GM06990 (cell line): ENCODE measurements at places on chromosomes 3 and 15.

GRCh38 chr3:132553826-132554225 lies 43.2 kb upstream of the ACKR4 start:
- no peak for DNase-seq

- no peak for DNase-seq
These were observed 47.6 kb downstream of the LARS2 start for GRCh38 chr3:45435961-45436360.

- no peak for DNase-seq
These were observed 218.5 kb downstream of the BBX start for GRCh38 chr3:107740992-107741896.

- no peak for DNase-seq
These were observed 33.5 kb downstream of the NEDD4 start for GRCh38 chr15:55959744-55960447.

- no peak for DNase-seq
These were observed 61.5 kb downstream of the OSBPL10 start for GRCh38 chr3:31919528-31919927.

DNA sequence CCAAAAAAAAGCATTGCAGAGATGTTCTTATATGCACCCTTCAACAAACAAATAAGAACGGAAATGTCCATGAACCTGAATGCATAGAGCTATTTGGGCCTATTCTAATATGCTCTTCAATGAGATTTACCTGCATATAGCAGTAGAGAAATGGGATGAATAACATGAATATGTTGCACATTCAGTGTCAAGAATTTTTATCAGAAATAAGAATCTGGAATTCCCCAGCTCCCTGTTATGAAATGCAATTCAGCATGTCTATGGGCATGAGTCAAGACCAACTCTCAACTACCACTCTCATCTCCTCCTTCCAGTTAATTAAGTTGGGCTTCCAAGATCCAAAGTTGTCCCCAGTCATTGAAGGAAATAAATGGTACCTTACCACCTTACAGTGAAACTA lies 133.7 kb upstream of the ALCAM start:
- DNase-seq = no peak

GRCh38 chr15:67980773-67981685 lies 73.1 kb upstream of the PIAS1 start:
- no peak for DNase-seq

- no peak for DNase-seq
These were observed 67.2 kb downstream of the MYO9A start for GRCh38 chr15:72050700-72051099.

DNA sequence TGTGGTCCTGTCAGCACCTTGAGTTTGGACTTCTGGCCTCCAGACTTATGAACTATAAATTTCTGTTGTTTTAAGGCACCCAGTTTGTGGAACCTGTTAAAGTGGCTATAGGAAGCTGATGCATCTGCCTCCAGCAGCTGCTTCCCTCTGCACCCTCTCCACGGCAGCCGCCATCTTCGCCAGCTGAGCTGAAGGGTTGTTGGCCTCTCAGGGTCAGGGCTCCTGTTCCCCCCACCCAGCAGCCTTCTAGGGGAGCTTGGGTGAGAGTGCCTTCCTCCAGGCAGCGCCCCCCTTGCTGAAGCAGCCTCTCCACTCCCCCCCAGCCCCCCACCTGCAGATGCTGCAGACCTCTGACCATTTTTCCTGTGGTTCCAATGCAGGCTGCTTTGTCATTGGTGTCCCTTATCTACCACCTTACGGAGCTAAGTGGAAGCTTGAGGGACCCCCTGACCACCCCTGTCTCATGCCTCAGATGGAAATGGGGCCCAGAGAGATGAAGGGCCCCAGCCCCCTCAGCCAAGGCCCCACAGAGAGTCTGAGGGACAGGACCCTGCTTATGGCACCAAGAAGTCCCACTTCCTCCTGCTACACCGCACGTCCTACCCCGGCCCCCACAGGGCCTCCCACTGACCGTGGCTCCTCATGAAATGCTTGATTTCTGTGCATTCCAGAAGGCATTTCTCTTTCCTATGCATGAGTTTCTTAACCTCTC lies 61.4 kb upstream of the TLE3 start:
- DNase-seq = no peak

GRCh38 chr15:99409097-99409473 lies 156.7 kb upstream of the MEF2A start:
- DNase-seq = no peak

GRCh38 chr3:117515309-117515708 lies 805.7 kb downstream of the TUSC7 start:
- DNase-seq = no peak

- DNase-seq = no peak
These were observed 68.0 kb downstream of the VGLL4 start for GRCh38 chr3:11575677-11576076.

- DNase-seq = no peak
These were observed 1.5 kb downstream of the CHSY1 start for GRCh38 chr15:101250341-101250831.

GRCh38 chr3:177141471-177141870 lies 55.8 kb downstream of the TBL1XR1 start:
- DNase-seq = no peak

DNA sequence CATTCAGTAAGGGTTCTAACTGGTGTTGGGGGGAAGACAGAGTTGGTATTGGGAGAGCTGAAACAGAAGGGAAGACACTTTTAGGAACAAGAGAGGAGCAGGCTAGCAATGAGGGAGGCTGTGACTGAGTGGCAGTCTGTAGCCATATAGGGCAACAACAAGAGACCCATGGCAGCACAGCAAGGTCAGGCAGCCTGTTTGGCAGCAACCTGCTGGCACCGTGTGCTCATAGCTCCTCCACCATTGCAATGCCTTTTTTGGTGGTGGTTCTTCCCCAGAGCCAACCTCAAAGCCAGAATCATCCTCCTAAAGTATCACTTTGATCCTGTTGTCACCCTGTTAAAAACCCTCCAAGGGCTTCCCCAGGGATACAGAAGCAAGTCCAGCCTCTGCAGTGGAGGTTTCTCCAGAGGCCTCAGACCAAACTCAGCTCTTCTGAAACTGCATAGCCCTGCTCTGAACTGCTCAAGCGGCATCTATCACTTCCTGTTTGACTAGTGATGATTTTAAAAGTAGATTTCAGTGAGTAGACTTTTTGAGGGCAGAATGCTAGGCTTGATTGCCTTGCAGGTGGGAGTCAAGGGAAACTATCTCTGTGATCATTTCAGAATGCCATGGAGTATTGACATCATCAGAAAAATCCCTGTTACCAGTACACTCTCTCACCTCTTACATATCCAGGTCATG lies 176.9 kb downstream of the STAC start:
- DNase-seq = peak; percentile 12

GRCh38 chr15:42068601-42069000 lies 25.8 kb downstream of the PLA2G4D start:
- DNase-seq = no peak

- no peak for DNase-seq
These were observed 41.7 kb downstream of the AQP9 start for GRCh38 chr15:58179741-58180381.

DNA sequence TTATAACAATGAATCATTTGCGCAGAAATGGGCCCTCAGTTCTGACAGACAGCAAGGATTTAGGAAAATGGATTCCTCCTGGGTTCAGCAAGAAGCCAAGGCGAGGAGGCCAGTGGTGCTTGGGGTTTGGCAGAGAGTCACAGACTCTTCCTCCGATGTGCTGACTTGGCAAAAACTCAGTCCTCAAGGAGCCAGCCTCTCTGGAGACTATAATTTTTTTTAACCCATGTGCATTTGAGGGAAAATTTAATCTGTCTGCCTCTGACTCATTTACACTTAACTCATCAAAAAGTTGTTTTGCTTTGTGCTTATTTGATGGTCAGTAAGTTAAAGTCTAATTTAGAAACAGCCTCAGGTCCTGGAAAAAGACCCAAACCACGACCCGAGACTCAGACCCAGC lies 34.2 kb upstream of the SLC24A5 start:
- DNase-seq = no peak

GRCh38 chr3:33881156-33882064 lies 83.0 kb downstream of the PDCD6IP start:
- DNase-seq = no peak

- no peak for DNase-seq
These were observed 312.5 kb downstream of the SHQ1 start for GRCh38 chr3:72535772-72536171.

DNA sequence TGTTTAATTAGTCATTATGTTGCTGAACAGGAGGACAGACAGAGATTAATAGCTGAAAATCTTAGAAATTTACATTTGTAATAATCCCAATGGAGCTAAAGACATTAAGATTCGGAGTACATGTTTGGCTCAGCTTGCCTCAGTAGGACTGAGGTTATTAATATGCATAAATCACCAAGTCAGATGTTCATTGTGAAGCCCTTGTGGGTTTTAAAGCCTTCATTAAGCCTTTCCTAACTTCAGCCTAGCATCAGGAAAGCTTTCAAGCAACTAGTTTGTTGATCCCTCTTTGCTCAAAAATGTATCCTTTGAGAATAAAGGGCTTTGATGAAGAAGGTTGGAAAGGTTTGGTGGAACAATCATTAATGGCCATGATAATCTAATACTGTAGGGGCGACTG lies 178.2 kb upstream of the CGNL1 start:
- no peak for DNase-seq

DNA sequence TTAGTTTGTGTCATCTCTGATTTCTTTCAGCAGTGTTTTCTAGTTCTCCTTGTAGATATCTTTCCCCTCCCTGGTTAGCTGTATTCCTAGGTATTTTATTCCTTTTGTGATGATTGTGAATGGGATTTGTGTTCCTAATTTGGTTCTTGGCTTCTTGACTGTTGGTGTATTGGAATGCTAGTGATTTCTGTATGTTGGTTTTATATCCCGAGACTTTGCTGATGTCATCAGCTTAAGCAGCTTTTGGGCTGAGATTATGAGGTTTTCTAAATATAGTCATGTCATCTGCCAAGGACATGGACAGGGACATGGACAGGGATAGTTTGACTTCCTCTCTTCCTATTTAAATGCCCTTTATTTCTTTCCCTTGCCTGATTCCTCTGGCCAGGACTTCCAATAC lies 35.8 kb downstream of the MYO9A start:
- no peak for DNase-seq

- no peak for DNase-seq
These were observed 104.6 kb upstream of the SELENOK start for GRCh38 chr3:53996141-53996874.

DNA sequence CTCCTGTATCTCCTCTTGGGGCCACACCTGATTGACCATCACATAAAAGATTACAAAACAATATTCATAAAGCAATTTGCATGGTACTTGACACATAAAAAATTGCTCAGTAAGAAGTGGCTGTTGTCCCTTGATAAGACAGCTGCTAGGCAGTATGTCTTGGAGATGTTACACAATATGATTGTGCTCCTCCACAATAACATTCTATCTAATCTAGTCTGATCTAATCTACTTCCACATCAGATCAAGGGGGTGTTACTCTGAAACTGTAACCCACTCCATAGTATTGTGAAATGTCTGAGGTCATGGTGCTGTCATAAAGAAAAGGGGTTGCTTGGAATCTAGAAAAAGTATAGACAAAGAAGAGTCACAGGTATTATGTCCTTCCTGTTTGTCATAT lies 23.4 kb upstream of the AQP9 start:
- no peak for DNase-seq

DNA sequence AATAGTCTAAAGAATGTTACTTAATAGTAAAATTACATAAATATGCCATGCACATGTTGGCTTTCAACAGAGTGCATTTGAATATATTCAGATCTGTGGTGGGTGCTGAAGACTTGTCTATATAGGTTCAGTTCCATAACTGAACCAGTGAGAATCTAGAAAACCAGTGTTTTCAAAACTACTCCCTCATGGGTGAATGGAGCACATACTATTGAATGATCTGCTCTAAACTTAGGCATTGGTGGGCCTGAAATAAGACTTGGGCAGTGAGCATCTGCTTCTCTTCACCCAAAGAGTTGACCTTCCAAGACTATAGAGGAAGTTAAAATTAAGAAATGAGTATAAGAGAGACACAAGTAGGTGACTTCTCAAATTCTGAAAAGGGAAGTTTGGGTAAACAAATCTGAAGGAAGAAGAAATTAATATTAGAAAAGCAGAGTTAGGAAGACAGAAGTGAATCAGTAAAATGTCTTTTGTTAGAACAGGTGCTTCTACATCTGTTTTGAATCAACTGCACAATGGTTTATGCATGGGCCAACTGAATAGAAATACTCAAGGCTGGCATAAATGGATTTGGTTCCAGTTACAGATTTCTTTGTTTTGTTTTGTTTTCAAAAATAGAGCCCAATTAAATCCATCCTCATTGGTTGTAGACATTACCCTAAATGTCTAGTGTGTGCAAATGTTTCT lies 19.3 kb downstream of the ALCAM start:
- peak; percentile 33 for DNase-seq

- no peak for DNase-seq
These were observed 171.4 kb upstream of the CADPS start for GRCh38 chr3:63046580-63046979.

DNA sequence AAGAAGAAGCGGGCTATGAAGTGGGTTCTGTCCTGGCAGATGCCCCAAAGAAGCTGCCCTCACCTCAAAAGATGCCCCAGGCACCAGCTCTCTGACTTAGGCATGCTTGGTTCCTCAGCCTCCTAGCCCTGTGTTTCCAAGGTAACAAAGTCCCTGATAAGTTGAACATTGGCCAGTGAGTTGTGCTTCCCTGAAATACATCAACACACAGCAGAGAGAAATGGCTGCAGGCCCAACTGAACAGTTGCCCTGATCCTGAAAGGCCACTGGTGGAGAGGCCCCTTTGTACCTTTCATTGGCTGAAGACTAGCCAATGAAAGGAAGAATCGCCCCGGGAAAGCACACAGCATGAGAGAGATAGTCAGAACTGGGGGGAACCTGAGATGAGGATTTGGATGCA lies 169.9 kb upstream of the CTNNB1 start:
- DNase-seq = no peak

DNA sequence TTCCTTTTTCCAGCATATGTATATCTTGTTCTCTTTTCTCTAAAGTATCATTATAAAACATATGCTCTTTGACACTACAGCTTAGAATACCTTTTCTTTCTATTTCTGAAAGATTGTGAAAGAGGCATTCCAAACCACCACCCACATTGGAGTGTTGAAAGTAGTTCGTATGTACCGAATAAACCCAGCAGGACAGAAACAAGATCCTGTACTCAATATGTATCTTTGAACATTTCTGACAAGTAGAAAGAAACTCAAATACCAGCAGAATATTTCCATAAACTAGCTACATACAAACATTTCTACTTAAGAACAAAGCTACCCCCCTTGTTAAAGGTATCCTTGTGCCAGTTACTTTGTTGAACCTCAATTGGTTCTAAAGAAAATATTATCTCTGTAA lies 415.3 kb upstream of the ALCAM start:
- no peak for DNase-seq

DNA sequence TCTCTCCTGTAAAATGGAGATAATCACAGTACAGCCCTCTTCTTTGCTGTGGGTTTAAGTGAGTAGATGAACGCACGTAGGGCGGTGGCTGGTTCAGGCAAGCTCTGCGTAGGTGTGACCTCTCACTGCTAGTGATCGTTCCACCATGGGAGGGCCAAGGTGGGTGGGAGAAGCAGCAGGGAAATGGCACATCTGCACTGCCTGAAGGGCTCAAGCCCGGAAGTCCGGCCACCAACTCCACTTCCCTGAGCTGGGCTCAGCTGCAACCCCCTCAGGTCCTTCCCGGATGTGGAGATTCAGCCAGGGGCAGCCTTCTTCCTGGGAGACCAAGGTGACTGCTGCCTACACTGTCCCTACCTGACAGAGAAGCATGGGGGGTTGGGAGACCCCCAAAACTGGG lies 102.9 kb downstream of the ADCY5 start:
- no peak for DNase-seq
